Adrenal gland (tissue), 19 donors: ENCODE measurements at places on chromosomes 7 and 10. TPM values are rescaled to one million over a fixed set of nuclear protein-coding genes. Genes with fewer than 3 reads are reported as not detected.
A peak's percentile ranks its signal among the peaks of the same experiment; 100 is the strongest.

- no peak for DNase-seq
- H3K4me3 ChIP-seq: no peak overlapping the region
- peaks cover 15% of the 10 kb centered on the region for H3K4me1 ChIP-seq
- no peaks in the 10 kb centered on the region for H3K27me3 ChIP-seq
These were observed 2.1 kb downstream of the ADK start for GRCh38 chr10:74153123-74153522.

DNA sequence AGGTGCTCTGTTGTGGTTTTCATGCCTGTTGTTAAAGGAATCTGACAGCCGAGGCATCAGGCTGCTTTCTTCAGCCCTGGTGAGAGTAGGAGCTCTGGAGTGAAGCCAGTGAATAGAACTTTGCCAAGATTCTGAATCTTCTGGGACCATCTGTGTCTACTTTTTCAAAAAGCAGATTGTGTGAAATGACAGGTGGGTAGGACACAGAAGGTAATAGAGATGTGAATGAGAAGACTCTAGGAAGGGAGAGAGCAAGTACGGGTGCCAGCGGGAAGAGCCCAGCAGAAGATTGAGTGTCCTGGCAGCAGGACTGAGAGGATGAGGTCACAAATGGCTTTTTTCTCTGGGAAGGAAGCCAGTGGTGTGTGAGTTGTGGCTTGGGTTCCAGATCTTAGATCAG lies 429.2 kb downstream of the SDK1 start:
- H3K27me3 ChIP-seq: no peaks in the 10 kb centered on the region
- DNase-seq: no peak
- H3K4me1 ChIP-seq: no peaks in the 10 kb centered on the region
- H3K4me3 ChIP-seq: no peak overlapping the region
- H3K27ac ChIP-seq: no peak overlapping the region

- H3K36me3 ChIP-seq: peaks cover 17% of the 10 kb centered on the region
- no peaks in the 10 kb centered on the region for H3K27me3 ChIP-seq
- H3K4me3 ChIP-seq: no peak overlapping the region
- no peak for DNase-seq
- no peak overlapping the region for H3K27ac ChIP-seq
These were observed 46.4 kb downstream of the CASD1 start for GRCh38 chr7:94556028-94556427.

DNA sequence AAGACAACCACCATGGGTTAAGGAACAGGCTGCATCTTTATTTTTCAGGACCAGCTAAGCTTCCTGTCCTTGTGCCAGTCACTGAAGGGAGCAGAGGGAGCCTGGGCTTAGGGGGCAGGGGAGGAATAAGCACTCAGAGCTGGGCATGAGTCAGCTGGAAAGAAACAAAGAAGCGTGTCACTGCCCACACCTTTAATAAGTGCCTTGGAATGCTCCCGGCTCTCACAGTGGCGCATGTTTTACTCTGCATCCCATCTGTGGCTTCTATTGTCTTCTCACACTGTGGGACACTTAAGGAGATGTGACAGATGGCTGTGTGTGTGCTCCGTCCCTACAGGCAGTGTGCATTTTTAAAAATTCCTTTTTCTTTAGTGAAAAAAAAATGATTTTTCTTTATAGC lies 71.7 kb downstream of the MTURN start:
- no peak for DNase-seq
- H3K27ac ChIP-seq: no peak overlapping the region
- H3K36me3 ChIP-seq: no peaks in the 10 kb centered on the region
- no peaks in the 10 kb centered on the region for H3K4me1 ChIP-seq

- H3K4me1 ChIP-seq: peaks cover 20% of the 10 kb centered on the region
- DNase-seq: peak; percentile 18
- H3K36me3 ChIP-seq: no peaks in the 10 kb centered on the region
- peak overlapping the region; percentile 24 for H3K27ac ChIP-seq
- H3K4me3 ChIP-seq: peak overlapping the region; percentile 52
These were observed 620 bp downstream of the SLK start for GRCh38 chr10:103967448-103968071.

- no peaks in the 10 kb centered on the region for H3K4me1 ChIP-seq
- no peaks in the 10 kb centered on the region for H3K27me3 ChIP-seq
- no peak overlapping the region for H3K4me3 ChIP-seq
- H3K36me3 ChIP-seq: no peaks in the 10 kb centered on the region
These were observed 47.5 kb upstream of the DMBT1 start for GRCh38 chr10:122513053-122513452.

DNA sequence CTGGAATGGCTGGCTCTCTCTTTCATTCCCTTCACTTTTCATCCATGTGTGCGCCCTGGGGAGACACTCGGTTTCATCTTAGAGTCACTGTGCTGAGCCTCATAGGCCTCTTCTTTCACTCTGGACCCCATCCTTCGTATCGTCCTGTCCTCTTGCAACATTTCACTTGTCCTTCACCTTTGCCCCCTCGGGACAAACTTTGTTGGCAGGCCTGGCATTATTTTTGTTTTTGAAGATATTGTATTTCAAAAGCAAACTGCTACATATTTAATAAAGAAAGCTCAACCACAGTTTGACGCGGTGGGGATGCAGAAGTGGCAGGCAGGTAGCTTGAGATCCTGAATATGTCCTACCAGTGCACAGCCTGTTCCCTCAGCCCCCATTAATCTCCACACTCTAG lies 36.6 kb downstream of the HIPK2 start:
- H3K36me3 ChIP-seq: no peaks in the 10 kb centered on the region
- H3K27me3 ChIP-seq: no peaks in the 10 kb centered on the region
- peaks cover 51% of the 10 kb centered on the region for H3K4me1 ChIP-seq
- no peak for DNase-seq
- H3K27ac ChIP-seq: no peak overlapping the region

GRCh38 chr10:97229322-97230015 lies 43.7 kb upstream of the SLIT1 start:
- H3K27me3 ChIP-seq: no peaks in the 10 kb centered on the region
- H3K27ac ChIP-seq: no peak overlapping the region
- H3K4me1 ChIP-seq: no peaks in the 10 kb centered on the region
- no peaks in the 10 kb centered on the region for H3K36me3 ChIP-seq

GRCh38 chr7:137331378-137331777 lies 12.2 kb downstream of the PTN start:
- H3K36me3 ChIP-seq: no peaks in the 10 kb centered on the region
- DNase-seq: no peak
- no peak overlapping the region for H3K4me3 ChIP-seq
- H3K27ac ChIP-seq: no peak overlapping the region
- H3K27me3 ChIP-seq: no peaks in the 10 kb centered on the region
- no peaks in the 10 kb centered on the region for H3K4me1 ChIP-seq

Gene CCDC146
- 0.79 TPM for total RNA-seq

Gene ZNF365
- not detected for total RNA-seq

Gene GOLGA7B
- 0.09 TPM for total RNA-seq

Gene GIMAP5
- total RNA-seq: 26.0 TPM

Gene SFTPA1
- total RNA-seq: 11.2 TPM
